Lung (tissue), 17 donors: ENCODE measurements at places on chromosomes 2 and 18. TPM values are rescaled to one million over a fixed set of nuclear protein-coding genes. Genes with fewer than 3 reads are reported as not detected.

Gene PRSS56
- not detected for total RNA-seq

Gene SERPINB11
- not detected for total RNA-seq

Gene FBXO36
- 9.3 TPM for total RNA-seq

Gene GLS
- total RNA-seq = 318 TPM

Gene NOSTRIN
- 57.5 TPM for total RNA-seq

Gene TBC1D8
- total RNA-seq = 40.7 TPM

Gene TXNDC2
- total RNA-seq = 0.12 TPM

Gene ERFE
- total RNA-seq = 0.54 TPM

Gene CNDP1
- not detected for total RNA-seq

Gene NEU2
- total RNA-seq = not detected

Gene RETSAT
- total RNA-seq = 55.4 TPM

Gene SLC20A1
- total RNA-seq = 51.4 TPM

Gene ASIC4
- 0.26 TPM for total RNA-seq

Gene CD302
- 89.8 TPM for total RNA-seq

Gene ASB18
- not detected for total RNA-seq

Gene XIRP2
- total RNA-seq = not detected
